ENCODE measurements at places on chromosomes 1 and 21. TPM values are rescaled to one million over a fixed set of nuclear protein-coding genes. Genes with fewer than 3 reads are reported as not detected.

Gene SYT14
- 0.44 TPM for polyA plus RNA-seq

Gene MCOLN3
- polyA plus RNA-seq = 0.77 TPM

Gene C4BPA
- not detected for polyA plus RNA-seq

Gene TMIGD3
- not detected for polyA plus RNA-seq

Gene DCST2
- 0.16 TPM for polyA plus RNA-seq

Gene TRPM2
- polyA plus RNA-seq = not detected

Gene PCNX2
- polyA plus RNA-seq = 5.0 TPM

Gene C1orf94
- not detected for polyA plus RNA-seq

Gene NUDT4B
- not detected for polyA plus RNA-seq

Gene CLCA2
- 0.19 TPM for polyA plus RNA-seq

Gene USF1
- 17.1 TPM for polyA plus RNA-seq

Gene DCST1
- not detected for polyA plus RNA-seq

Gene SPRR1B
- polyA plus RNA-seq = not detected

Gene FAM3B
- polyA plus RNA-seq = not detected

Gene TGFB2
- 1.3 TPM for polyA plus RNA-seq

Gene SELL
- polyA plus RNA-seq = not detected

Gene BARHL2
- not detected for polyA plus RNA-seq

Gene TRIM67
- polyA plus RNA-seq = not detected

Gene HAO2
- not detected for polyA plus RNA-seq

Gene KLHL21
- polyA plus RNA-seq = 17.7 TPM

Gene GJA8
- polyA plus RNA-seq = not detected

Gene XCL2
- polyA plus RNA-seq = not detected

Gene NEGR1
- polyA plus RNA-seq = 12.2 TPM

Gene GJA5
- polyA plus RNA-seq = 1.9 TPM

Gene FBLIM1
- polyA plus RNA-seq = 67.3 TPM

Gene IFI16
- 88.1 TPM for polyA plus RNA-seq

Gene MFAP2
- polyA plus RNA-seq = 469 TPM

Gene ATP1A2
- 0.30 TPM for polyA plus RNA-seq

Gene LMOD1
- polyA plus RNA-seq = 6.1 TPM

Gene ZBED6
- polyA plus RNA-seq = 3.3 TPM

Gene FBXO44
- 17.8 TPM for polyA plus RNA-seq

Gene IGFN1
- polyA plus RNA-seq = not detected

Gene CFHR5
- not detected for polyA plus RNA-seq

Gene ERVH48-1
- not detected for polyA plus RNA-seq

Gene CA6
- polyA plus RNA-seq = not detected

Gene ARHGAP29
- polyA plus RNA-seq = 145 TPM

Gene NUF2
- polyA plus RNA-seq = 13.5 TPM

Gene CLCA4
- not detected for polyA plus RNA-seq

Gene FCAMR
- polyA plus RNA-seq = not detected

Gene OR2M3
- polyA plus RNA-seq = not detected
